Foreskin keratinocyte (primary cell): ENCODE measurements at places on chromosomes 2 and 18. TPM values are rescaled to one million over a fixed set of nuclear protein-coding genes. Genes with fewer than 3 reads are reported as not detected.

Gene LYG2
- not detected in 2 replicates for total RNA-seq

- no peak for DNase-seq
These were observed 62.0 kb downstream of the ASXL2 start for GRCh38 chr2:25816249-25816648.

DNA sequence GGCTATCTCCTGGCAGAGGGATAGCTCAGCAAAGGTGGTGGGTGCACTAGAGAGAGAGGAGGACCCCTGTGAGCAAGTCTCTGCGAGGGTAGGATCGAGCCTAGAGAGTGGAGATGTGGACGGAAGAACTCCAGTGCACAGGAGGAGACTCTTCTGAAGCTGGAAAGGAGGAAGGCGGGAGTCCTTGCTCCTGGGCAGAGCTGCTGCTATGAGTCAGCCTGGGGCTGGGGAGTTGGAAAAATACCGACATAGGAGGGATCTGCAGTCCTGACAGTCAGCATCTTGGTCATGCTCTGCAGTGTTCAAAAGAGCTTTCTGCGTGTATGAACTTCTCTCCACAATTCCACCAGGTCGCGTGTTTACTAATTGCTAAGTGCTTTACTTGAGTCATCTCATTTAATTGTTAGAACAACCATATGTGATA lies 233.8 kb downstream of the LDLRAD4 start:
- DNase-seq, result peak; percentile 17

DNA sequence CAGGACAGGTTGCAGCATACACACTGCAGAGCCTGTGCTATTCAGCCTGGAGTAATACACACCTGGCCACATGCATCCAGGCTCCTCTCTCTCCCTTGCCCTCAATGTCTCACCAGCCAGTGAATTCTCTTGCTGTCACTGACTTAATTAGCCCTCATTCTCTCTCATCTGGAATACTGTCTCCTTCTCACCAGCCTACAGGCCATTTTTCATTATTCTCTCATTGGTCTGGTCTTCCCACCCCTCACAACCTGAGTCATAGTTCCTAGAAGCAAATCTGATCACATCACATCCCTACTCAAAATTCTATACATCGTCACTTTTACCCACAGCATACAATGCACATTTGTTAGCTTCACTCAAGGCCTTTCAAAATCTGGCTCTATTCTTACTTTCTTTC lies 333.1 kb downstream of the PIK3C3 start:
- no peak for DNase-seq

- no peak for DNase-seq
These were observed 2.4 kb downstream of the CYP26B1 start for GRCh38 chr2:72145289-72145657.

DNA sequence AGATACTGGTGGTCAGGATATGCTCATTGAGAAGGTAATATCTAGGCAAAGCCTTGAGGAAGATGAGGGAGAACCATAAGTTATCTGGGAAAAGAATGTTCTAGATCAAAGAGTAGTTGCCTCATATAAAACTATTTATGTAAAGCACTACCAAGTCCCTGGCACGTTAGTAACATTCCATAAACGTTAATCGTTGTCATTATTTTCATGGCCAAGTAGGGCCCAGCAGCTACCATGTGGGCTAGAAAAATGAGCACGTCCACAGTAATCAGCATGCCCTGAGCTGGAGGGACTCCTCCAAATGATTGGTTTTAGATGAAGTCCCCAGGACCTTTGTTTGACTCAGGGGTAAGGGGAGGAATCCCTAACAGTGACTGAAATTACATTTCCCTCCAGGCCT lies 32.7 kb upstream of the AFTPH start:
- DNase-seq, result no peak

DNA sequence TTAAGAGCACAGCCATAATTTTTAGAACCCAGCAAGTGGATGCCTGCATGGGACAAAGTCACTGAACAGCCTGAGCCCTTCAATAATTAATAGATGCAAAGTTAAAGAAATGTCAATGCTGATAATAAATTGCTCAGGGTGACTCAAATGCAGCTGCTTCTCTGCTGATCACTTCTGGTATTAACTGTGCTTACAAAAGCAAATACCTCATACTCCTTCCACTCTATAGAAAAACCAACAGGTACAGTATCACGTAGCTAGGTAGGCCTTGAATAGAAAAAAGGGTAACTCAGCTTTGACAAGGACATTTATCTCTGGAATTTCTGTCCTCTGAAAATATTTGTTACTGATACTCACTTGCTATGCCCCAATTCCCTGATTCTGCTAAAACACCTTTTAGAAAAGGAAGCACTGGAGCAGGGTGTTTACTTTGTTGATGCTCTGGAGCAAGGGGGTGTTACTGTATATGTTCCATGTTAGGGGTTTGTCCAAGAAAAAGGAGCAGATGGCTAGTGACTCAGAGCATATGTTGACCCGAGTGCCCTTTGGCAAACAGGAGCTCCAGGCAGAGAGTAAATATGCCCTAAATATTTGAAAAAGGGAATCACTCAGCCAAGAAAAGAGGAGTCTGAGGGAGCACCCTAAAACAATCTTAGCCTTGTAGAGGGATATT lies 59.1 kb upstream of the RTN4 start:
- no peak for DNase-seq

DNA sequence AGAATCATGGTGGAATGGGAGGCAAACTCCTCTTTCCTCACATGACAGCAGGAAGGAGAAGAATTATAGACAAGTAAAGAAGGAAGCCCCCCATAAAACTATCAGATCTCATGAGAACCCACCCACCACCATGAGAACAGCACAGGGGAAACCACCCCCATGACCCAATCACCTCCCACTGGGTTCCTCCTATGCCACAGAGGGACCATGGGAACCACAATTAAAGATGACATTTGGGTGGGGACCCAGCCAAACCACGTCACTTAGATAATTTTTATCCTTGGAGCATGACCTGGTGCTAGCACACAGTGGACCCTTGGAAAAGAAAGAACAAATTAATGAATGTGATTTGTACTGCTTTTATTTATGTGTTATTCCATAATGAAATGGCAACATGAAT lies 188.6 kb upstream of the NCKAP5 start:
- DNase-seq, result no peak
